ENCODE measurements at places on chromosomes 13 and 19. TPM values are rescaled to one million over a fixed set of nuclear protein-coding genes. Genes with fewer than 3 reads are reported as not detected.
A peak's percentile ranks its signal among the peaks of the same experiment; 100 is the strongest.

Gene CLEC17A
- not detected for total RNA-seq

Gene FAM216B
- total RNA-seq, result 4.4 TPM

DNA sequence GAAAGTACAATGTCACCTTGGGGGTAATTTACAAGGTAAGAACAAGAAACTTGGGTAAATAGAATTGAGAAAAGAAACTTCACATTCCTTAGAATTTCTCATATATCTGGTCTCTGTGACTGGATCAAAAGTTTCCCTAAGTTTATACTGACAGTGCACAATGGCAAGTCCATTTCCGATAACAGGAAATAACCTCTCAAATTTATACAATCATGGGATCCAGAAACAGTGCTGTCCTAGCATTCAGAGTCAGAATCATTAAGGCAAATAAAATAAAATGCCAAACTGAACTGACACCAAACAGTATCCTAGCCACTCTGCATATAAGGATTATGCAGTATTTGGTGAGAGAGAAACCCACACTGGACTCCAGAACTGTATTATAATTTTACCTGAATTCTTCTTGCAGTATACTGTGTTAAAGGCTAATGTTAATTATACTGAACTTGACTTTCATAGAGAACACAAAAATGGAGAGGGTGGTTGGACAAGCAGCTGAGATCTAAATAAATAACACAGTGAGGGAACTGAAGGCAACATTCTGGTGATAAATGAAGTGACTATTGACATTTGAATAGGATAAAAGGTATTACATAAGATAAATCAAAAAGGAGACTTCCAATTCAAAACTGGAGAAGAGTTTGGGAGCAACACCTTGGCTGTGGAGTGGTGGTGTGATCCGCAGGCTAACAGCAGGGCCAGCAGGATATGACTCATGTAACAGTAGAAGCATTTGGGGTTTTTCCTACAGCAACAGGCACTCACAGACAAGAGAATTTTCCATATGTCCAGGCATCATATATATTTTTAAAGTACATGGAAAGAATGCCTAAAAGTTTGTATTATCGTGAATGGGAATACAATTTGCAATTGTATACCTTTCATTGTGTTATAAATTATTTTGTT is 932.5 kb upstream of the MIR17HG start:
- no peak for DNase-seq

DNA sequence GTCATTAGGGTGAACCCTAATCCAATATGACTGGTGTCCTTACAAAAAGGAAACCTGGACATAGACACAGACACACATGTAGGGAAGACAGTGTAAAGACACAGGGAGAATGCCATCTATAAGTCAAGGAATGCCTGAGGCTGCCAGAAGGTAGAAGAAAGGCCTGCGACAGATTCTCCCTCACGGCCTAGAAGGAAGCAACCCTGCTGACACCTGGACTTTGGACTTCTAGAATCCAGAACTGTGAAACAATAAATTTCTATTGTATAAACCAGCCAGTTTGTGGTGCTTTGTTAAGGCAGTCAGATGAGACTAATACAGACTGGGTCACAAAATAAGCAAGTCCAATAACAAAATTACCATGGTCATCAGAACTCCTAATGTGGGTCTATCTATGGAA is 120.4 kb downstream of the ENOX1 start:
- no peak for DNase-seq

DNA sequence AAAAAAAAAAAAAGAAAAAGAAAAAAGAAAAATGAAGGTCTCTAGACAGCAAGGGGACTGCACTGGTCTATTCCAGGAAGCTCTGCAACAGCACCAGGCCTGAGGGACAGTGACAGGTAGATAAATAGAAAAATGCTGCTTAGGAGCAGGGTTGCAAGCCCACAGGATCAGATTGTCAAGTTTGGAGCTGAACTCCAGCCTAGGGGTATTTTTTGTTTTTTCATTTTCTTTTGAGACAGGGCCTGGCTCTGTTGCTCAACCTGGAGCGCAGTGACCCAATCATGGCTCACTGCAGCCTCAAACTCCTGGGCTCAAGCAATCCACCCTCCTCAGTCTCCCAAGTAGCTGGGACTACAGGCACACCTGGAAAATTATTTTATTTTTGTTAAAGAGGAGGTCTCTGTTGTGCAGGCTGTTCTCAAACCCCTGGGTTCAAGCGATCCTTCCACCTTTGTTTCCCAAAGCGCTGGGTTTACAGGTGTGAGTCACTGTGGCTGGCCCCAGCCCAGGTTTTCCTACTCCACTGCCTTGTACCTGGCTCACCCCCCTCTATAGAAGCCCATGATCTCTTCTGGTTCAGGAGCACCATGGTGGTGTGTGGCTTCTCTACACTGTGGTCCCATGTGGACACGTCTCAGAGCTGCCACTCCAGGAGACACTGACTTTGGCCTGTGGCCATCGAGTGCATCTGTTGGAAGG is 23.9 kb downstream of the POP4 start:
- DNase-seq, result no peak

GRCh38 chr13:94813920-94814475 is 101.7 kb upstream of the SOX21 start:
- DNase-seq, result no peak

DNA sequence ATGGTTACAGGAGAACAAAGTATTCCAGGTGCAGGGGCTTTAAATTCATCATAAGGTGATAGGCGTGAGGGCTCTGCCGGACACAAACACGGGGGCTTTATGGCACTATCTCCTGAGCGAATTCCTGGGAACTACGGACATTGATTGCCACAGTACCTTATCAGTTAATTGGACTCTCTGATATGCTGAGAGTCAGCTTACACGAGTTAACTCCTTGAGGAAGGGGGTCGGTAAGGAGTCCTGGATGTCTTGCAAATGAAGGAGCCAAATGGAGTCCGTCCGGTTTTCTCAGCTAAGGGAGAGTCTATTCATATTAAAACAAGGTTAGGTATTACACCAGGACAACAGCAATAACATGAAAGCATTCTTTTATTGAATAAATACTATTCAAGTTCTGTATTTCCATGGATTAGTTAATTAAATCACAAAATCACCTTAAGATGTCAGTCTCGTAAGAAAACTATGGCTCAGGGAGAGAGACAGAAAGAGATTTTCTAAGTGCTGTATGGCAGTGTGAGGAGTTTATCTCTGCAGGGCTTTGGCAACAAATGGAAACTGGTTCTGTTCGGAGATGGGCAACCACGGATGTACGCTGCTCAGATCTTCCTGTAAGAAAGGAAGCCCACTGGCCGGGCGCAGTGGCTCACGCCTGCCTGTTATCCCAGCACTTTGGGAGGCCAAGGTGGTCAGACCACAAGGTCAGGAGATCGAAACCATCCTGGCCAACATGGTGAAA is 26.2 kb upstream of the HIF3A start:
- DNase-seq, result no peak

- no peak for DNase-seq
Measured at GRCh38 chr19:51511353-51511752, 9.8 kb upstream of the SIGLEC12 start.

- no peak for DNase-seq
Measured at GRCh38 chr19:36051637-36052036, 2.4 kb downstream of the THAP8 start.

DNA sequence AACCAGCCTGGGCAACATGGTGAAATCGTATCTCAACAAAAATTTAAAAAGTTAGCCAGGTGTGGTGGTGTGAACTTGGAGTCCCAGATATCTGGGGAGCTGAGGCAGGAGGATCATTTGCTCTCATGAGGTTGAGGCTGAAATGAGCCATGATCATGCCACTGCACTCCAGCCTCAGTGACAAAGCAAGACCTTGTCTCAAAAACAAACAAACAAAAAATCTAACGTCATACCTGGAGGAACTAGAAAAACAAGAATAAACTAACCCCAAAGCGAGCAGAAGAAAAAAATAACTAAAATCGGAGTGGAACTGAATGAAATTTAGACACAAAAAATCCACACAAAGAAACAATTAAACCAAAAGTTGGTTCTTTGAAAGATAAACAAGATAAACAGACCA is 1885.1 kb downstream of the OLFM4 start:
- no peak for DNase-seq

GRCh38 chr13:33509642-33510229 is 224.2 kb upstream of the STARD13 start:
- peak; percentile 40 for DNase-seq

DNA sequence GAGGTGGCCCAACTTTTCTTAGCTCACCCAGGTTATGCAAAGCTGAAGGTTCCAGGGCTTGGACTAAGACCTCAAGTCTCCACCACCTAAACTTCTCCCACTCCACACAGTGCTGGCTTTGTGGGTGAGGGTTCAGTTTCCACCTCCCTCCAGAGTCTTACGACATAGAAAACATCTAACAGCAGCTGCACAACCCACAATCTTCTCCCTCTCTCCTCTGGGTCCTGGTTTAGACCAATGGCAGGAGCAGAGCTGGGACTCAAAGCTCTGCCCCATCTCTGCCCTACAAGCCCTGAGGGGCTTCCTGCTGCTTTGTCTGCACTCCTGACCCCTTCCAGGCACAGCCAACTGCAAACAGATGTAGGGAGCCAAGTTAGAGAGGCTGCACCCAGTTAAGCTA is 16.0 kb downstream of the IRGC start:
- no peak for DNase-seq

DNA sequence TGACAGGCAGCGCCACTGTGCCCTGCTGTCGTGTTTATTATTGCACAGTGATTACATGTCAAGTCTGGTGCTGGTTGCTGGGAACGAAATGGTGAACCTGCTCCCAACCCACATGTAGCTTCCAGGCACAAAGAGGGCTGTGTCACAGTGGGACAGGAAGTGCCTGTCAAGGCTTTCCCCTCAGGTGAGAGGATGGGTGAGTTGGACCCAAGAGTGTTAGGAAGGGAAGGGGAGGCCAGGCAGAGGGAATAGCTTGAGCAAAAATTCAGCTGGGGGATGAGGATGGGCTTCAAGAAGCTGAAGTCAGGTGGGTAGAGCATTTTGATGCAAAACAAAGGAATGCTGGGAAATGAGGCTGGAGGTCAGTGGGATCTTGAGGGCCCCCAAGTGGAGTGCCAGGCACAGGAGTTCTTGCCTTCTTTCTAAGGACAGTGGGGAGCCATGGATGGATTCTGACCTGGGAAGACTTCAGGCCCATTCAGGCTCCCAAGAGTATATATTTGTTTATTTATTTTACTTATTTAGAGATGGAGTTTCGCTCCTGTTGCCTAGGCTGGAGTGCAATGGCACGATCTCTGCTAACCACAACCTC is 8.5 kb upstream of the QTRT1 start:
- DNase-seq, result no peak
